ENCODE measurements at places on chromosomes 4 and X.

GRCh38 chr4:175457956-175458355, 354.1 kb downstream of the GPM6A start:
- DNase-seq = no peak

GRCh38 chr4:76016393-76016792, 6.9 kb downstream of the CXCL10 start:
- no peak for DNase-seq

- DNase-seq = no peak
Measured at GRCh38 chr4:104163820-104164219, 330.9 kb downstream of the CXXC4 start.

DNA sequence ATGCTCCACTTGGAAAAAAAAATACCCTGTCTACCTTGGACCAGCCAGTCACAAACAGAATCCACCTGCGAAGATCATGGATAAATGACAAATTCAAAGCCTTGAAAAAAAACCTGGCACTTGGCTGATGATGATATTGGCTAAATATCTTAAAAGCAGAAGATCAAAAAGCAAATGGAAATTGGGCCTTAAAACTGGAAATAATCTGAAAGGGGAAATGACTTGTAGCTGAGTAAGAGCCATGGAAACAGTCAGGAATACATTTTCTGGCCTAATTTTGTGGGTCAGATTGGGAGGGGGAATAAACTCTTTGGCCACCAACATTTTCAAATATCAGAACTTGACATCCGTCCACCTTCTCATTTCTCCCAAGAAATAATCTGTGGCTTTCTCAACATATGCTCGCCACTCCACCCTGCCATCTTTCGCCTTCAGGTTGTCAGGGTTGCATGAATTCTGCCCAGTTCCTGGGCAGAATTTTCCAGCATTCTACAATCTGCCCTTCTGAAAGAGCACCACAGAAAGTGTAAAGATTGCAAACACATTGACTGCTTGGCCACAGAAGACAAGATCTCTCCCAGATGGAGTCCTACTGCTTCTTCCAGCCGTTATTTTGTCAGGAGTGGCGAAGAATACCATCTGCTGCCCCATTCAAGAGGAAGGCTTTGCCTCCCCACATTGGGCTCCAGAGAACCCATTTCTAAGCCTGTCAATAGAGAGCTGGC, 1.7 kb upstream of the NDP start:
- DNase-seq = no peak

GRCh38 chr4:79253924-79254323, 71.9 kb downstream of the NAA11 start:
- DNase-seq = no peak

- no peak for DNase-seq
Measured at GRCh38 chrX:133970076-133970475, 15.3 kb downstream of the GPC3 start.

GRCh38 chr4:161519611-161520010, 644.2 kb downstream of the FSTL5 start:
- no peak for DNase-seq
